ENCODE measurements at places on chromosomes 6 and 20. TPM values are rescaled to one million over a fixed set of nuclear protein-coding genes. Genes with fewer than 3 reads are reported as not detected.

Gene LRP11
- total RNA-seq, result 3.6 TPM

GRCh38 chr6:126720304-126720703, 380.4 kb downstream of the CENPW start:
- H3K4me3 ChIP-seq, result no peak overlapping the region
- no peaks in the 10 kb centered on the region for H3K4me1 ChIP-seq
- no peaks in the 10 kb centered on the region for H3K27me3 ChIP-seq
- no peak overlapping the region for H3K27ac ChIP-seq
- DNase-seq, result no peak

DNA sequence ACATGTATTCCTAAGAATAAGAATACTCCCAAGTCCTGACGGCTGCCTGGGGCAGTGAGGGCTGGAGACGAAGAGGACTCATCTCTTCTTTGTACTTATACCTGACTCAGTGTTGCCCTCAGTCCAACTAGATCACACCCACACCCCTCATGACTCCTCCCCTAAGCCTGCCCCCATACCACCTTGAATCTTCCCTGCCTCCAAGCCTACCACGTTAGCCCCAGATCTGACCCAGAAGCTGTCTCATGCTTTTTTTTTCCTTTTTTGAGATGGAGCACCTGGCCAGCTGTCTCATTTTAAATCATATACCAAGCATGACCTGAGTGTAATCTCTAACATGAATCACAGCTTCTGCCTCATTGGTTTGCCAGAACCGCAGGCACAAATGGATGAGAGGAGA, 45.2 kb downstream of the MUC22 start:
- peaks cover 33% of the 10 kb centered on the region for H3K27me3 ChIP-seq
- no peak overlapping the region for H3K27ac ChIP-seq
- H3K36me3 ChIP-seq, result no peaks in the 10 kb centered on the region
- DNase-seq, result no peak
- no peak overlapping the region for H3K4me3 ChIP-seq

DNA sequence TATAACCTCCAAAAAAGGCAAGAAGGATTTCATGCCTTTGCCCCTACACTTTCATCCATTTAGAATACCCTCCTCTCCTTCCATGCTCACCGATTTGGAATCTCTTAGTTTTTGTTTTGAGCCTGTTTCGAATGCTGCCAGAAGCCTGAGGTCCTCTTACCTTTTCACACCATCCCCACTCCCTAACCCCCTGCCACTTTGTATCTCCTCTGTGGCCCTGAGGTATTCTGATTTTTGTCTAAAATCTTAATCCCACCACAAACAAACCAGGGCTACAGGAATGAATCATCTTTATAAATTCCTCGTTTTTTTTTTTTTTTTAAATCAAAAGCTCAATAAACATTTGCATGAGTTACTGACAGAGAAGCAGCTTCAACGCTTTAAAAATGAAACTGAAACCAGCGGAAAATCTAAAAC, 1.6 kb upstream of the RPS12 start:
- peaks cover 30% of the 10 kb centered on the region for H3K27me3 ChIP-seq
- no peak for DNase-seq
- peaks cover 38% of the 10 kb centered on the region for H3K36me3 ChIP-seq
- H3K27ac ChIP-seq, result peak overlapping the region; percentile 95
- peak overlapping the region; percentile 99 for H3K4me3 ChIP-seq

GRCh38 chr6:169250660-169251059, 3.0 kb downstream of the THBS2 start:
- H3K4me1 ChIP-seq, result no peaks in the 10 kb centered on the region
- H3K27ac ChIP-seq, result no peak overlapping the region
- DNase-seq, result no peak
- H3K4me3 ChIP-seq, result no peak overlapping the region
- no peaks in the 10 kb centered on the region for H3K36me3 ChIP-seq
- H3K27me3 ChIP-seq, result peaks cover 49% of the 10 kb centered on the region

GRCh38 chr6:8579372-8579771, 144.0 kb upstream of the SLC35B3 start:
- no peak for DNase-seq
- H3K4me3 ChIP-seq, result no peak overlapping the region

GRCh38 chr6:118618676-118619377, 32.6 kb downstream of the CEP85L start:
- H3K27me3 ChIP-seq, result no peaks in the 10 kb centered on the region
- no peak overlapping the region for H3K4me3 ChIP-seq
- peaks cover 14% of the 10 kb centered on the region for H3K4me1 ChIP-seq
- H3K36me3 ChIP-seq, result peaks cover 21% of the 10 kb centered on the region
- no peak overlapping the region for H3K27ac ChIP-seq
